ENCODE measurements at places on chromosomes 5 and 9.

DNA sequence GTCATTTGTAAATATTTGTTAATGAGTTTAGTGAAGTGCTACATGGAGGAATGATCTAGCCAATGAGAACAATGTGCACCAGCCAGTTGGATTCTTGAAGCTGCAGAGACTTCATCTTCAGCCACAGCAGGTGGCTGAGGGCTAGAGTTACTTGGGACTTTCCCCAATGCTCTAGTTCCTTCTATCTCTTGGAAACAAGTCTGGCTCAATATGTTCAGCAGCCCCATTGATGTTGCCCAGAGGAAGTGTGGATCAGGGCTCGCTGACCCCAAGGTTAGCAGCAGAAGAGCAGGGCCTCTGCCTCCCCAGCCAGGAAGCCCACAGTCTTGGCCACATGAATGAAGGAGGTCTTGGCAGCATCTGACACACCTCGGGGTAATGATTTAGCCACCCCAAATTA, 117.5 kb downstream of the SLC1A3 start:
- DNase-seq = no peak

DNA sequence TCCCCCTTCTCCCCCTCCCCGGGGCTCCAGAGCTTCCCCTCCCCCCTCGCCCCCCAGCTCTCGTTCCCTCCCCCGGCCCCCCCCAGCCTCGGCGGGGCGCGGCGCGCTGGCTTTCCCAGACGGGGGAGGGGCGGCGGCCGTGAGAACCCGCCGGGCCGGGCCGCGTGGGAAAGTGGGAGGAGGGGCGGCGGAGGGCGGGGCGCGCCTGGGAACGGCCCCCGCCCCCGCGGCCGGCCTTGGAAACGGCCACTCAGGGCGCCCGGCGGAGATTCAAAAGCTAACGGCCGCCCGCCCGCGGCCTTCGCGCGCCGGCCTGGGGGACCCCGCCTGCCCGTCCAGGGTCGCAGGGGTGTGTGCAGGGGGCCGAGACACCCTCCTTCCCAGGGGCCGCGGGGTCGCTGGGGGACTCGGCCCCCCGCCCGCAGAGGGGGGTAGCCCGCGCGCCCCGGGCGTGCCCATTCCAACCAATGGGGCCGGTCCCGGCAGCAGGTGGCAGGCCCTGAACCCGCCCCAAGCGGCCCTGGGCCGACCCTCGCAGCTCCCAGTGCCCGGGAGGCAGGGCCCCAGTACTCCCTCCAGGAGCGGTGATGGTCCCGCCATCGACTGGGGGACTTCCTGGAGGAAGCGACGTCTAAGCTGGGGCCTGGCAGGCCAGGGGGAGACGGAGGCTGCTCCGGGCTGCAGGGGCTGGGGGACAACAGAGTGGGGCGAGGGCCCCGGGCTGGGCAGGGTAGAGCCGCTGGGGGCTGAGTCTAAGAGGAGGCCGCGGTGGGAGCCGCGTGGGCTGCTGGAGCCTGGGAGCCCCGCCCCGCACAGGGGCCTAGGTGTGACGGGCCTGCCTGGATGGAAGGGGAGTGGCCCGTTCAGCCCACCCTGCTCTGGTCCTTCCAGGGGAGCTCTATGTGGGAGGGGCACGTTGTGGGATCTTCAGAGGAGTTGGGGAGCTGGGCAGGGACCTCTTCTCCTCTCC, 14.2 kb upstream of the NRARP start:
- DNase-seq = no peak

- DNase-seq = no peak
Observed at GRCh38 chr9:11039006-11039405, 426.2 kb upstream of the PTPRD start.

GRCh38 chr5:57320582-57320981, 146.7 kb downstream of the GPBP1 start:
- DNase-seq = no peak

Measured in activated naive CD4-positive, alpha-beta T cell treated with anti-CD3 and anti-CD28 coated beads, Interleukin-2, amount 50 U/mL, for 72 hours (primary cell).